BJ (cell line): ENCODE measurements at places on chromosomes 16 and 17.

GRCh38 chr17:35627417-35627816 is 40.3 kb downstream of the AP2B1 start:
- DNase-seq: no peak

DNA sequence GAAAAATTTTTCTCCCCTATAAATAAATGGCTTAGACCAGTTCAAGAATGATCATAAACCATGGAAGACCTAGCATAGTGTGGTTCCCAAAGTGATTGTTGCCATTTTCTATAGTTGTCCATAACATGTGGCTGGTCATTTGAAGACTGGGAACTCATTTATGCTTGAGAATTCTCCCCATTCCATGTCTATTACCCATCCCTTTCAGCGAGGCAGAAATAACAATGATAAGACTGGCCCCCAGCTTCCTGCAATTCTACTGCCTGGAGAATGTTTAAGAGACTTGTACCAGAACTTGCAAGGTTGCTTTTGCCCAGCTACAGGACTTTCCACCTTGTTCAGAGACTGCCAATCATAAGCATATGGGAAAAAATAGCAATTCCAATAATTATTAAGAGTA is 146.5 kb upstream of the CDH11 start:
- no peak for DNase-seq

DNA sequence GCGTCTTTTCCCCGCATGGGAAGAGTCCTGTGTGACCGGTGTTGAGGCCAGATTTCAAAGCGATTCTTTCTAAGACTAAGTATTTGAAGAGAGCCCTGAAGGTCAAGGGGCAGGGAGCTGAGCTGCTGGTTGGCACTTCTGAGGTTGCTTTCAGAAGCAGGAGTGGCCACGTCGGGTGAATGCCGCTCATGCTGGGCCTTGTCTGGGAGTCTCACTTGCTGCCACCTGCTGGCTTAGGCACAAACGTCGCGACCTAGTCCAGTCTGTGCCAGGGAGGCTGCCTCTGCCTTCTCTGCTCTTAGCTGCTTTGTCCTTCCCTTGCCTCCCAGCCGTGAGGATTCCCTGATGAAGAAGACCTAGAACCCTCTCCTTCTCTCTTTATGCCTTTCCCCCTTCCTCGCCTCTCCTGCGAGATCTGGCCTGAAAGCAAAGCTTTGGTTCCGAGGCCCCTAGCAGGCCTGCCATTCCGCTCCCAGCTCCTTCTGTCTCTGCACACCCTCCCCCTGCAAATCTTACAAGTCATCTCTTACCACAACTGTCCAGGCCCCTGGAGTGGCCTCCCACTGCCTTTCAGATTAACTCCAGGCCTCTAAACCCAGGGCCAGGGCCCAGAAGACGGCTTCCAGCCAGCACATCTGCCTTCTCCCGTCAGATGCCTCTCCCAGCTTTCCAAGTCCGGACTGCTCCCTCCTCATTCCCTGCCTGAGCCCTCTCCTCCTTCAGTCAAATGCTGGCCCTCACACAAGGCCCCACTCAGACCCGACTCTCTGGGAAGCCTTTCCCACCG is 11.4 kb downstream of the CTNS start:
- no peak for DNase-seq

- no peak for DNase-seq
These were observed 129.7 kb upstream of the CHMP6 start for GRCh38 chr17:80861892-80862291.

- no peak for DNase-seq
These were observed 12.4 kb upstream of the ST6GALNAC2 start for GRCh38 chr17:76598004-76598439.

DNA sequence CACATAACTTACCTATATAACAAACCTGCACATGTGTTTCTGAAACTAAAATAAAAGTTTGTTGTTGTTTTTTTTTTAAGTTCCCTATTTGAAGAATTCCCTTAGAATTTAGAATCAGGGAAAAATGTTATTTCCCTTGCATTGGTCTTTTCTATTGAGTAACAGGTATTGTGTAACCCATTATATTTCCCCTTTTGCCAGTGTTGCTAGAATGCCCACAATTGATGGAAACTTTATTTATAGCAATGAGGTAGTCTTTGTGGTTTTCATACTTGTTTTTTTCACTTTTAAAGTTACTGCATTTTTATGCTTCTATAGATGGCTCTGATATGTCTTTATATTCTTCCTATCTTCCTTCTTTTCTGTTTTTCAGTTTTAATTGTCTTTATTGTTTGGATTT is 3.9 kb downstream of the NLRP1 start:
- no peak for DNase-seq

DNA sequence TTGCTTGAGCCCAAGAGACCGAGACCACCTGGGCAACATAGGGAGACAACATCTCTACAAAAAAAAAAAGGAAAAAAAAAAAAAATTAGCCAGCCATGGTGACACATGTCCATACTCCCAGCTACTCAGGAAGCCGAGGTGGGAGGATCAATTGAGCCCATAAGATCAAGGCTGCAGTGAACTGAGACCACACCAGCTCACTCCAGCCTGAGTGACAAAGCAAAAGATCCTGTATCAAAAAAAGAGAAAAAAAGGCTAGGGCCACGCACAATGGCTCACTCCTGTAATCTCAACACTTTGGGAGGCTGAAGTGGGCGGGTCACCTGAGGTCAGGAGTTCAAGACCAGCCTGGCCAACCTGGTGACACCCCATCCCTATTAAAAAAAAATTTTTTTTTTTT is 13.8 kb downstream of the SUMO2 start:
- no peak for DNase-seq

- no peak for DNase-seq
These were observed 131.4 kb downstream of the WWOX start for GRCh38 chr16:78230832-78231231.

GRCh38 chr17:63624531-63624880 is 2.3 kb downstream of the MAP3K3 start:
- DNase-seq: no peak

DNA sequence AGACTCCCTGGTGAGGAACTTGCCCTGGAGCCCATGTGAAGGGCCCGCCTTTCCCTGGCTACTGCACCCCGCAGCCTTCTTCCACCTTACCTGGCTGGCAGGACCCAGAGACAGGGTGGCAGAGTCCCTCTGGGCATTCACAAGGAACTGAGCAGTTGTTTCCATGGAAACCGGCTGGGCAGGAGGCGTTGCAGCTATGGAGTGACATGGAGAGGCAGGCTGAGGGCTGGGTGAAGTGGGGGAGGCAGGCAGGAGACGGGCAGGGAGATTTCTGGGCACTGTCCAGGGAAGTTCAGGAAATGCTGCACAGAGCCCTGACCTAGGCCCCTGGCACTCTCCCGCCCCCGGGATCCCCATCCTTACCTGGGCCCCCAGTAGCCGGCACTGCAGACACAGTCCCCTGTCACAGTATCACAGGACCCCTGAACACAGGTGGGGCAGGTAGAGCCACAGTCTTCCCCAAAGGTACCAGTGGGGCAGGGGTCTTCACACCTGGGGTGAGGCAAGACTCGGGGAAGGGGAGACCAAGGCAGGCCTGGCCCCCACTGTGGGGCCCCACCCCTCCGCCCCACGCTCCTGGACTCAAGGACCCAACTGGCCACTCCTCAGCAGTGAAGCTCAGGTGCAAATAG is 5.9 kb downstream of the SCARF1 start:
- DNase-seq: no peak

- DNase-seq: no peak
These were observed 44.6 kb downstream of the NFAT5 start for GRCh38 chr16:69610356-69610755.

DNA sequence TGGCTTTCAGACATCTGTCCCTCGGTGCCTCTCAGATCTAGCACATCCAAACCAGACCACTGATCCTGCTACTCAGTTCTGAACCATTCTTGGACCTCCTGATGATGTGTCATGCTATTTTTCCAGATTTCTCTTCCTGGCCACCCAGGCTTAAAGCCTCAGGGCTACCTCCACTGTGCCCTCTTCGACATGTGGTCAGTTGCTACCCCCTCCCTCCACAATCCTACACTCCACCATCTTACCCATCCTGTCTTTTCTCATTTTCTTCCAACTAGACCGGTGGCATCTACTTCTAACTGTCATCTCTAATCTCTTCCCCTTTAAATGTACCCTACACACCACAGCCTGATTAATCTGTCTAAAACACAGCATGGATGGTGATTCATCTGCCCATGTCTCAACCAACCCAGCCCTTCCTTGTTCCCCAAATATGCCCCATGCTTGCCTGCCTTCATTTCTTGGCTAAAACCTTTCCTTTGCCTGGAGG is 478.6 kb downstream of the SLC39A11 start:
- DNase-seq: no peak

DNA sequence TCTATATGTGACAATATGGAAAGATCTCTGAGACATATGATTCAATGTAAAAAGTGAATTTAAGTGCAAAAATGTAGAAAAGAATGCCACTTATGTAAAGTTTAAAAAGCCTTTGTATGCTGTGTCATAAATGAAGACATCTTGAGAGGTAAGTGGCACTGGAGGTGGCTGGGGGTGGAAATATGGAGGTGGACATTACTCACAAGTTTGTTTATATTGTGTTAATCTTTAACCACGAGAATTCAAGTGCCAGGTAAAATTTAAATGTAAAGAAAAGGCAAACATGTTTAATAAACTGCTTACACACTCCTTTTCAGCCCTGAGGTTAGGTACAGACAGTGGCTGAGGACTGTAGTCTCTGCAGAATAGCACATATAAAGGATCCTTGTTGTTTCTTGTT is 235.1 kb downstream of the ABCC12 start:
- DNase-seq: no peak

GRCh38 chr17:4178651-4179050 is 35.7 kb downstream of the CYB5D2 start:
- no peak for DNase-seq

DNA sequence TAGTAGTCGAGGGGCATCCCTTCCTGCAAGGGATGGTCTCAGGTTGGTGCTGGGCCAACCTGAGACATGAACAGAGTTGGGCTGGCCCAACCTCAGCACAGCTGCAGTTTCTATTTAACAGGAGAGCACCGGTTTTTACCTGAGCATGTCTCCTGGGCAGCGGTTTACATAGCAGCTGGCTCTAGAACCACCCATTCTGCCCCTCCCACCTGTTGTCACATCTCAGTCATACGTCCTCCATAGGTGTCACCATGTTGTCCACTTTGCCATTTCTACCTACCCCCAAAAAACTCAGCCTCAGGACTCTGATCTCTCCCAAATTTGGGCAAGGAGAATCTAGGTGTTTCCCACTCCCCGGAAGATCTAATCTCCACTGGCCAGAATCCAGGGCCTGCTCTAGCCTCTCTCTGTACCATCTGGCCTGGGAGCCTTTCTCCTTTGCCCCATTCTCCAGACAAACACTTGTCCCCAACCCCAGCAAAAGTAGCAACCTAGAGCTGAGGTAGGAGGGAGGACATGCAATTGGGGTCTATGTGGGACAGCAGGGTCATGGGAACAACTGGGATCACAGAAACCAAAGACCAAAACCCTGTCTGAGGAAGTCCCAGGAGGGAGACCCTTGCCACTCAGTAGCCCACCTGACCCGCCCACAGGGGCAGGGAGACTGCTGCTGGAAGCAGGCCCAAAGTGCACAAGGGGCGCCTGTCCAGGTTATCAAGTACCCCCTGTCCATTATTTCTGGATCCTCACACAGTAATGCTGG is 19.1 kb downstream of the ETV4 start:
- DNase-seq: no peak

GRCh38 chr17:46853896-46854444 is 2.6 kb downstream of the WNT9B start:
- DNase-seq: no peak

DNA sequence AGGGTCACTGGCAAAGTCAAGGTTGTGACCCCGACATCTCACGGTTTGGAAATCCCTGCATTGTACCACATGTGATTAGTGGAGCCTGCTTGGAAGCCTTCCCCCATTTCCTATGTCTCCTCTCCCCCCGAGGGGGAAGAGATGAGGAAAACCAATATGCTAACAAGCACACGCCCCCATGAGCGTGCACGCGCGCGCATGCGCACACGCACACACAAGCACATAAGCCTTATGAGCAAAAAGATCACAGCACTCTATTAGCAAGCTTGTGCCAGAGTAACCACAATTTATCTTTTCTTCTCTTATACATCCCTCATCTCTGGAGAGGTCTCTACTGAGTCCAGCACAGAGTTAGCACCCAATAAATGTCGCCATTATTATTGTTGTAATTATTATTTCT is 31.8 kb upstream of the MMP2 start:
- no peak for DNase-seq

DNA sequence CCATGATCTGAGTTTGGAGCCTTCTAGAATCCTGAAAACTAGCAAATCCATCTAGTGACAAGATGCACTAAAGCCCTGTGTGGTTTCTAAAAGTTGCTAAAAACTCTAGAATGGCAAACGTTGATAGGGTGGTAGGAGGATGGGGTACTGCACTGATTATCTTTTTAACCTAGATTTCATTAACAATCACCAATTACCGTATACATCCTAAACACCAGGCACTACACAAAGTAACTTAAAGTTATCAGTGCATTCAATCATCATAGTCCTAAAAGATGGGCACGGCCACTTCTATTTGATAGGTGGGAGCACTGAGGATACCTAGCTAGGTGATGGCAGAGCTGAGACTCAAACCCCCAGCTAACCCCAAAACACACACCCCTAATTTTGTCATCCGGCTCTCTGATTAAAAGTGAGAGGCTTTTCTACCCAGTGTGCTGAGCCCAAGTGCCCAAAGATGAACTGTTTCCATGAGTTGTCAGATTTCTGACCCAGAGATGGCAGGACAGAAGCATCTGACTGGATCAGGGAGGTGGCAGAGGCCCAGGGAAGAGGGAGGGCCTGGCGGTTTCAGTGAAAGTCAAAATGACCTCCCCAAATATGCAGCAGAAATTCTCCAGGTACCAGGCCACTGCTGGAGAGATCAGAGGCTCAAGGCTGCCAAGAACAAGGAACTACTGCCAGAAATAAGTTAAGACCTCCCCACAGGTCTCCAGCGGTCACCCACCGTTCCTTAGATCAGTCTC is 396.8 kb downstream of the SOX9 start:
- DNase-seq: no peak

- no peak for DNase-seq
These were observed 69.0 kb downstream of the PLXDC1 start for GRCh38 chr17:39082482-39082881.

DNA sequence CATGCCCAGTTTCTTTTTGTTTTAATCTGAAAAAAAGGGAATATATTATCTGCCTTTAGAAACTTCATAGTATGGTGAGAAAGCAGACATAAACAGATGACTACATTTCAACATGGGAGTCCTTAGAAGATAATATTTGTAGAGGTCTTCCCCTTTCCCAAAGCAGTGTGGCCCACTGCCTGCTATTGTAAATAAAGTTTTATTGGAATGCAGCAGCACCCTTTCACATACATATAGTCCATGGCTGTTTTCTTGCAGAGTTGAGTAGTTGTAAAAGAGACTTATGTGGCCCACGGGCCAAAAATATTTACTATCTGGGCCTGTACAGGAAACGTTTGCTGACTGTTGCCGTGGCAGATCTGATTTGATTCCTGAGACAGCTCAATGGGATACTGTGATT is 8.5 kb downstream of the KATNIP start:
- no peak for DNase-seq

GRCh38 chr16:12145918-12146317 is 169.4 kb downstream of the SNX29 start:
- DNase-seq: no peak

GRCh38 chr16:87471278-87472141 is 21.3 kb downstream of the ZCCHC14 start:
- no peak for DNase-seq
